ENCODE measurements at places on chromosomes 4 and X.

DNA sequence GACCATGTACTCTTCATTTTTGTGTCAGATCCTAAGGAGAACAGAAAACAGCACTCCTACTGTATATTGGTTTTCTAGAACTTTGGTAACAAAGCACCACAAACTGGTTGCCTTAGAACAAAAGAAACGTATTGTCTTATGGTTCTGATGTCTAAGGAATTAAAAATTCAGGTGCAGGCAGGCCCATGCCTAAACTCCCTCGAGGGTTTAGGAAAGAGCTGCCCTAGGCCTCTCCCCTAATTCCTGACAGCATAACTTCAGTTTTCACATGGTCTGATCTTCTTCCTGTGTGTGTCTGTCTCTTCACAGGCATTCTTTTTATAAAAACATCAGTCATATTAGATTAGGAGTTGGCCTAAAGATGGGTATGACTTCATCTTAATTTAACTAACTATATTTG, 1093.6 kb downstream of the TECRL start:
- no peak for DNase-seq

DNA sequence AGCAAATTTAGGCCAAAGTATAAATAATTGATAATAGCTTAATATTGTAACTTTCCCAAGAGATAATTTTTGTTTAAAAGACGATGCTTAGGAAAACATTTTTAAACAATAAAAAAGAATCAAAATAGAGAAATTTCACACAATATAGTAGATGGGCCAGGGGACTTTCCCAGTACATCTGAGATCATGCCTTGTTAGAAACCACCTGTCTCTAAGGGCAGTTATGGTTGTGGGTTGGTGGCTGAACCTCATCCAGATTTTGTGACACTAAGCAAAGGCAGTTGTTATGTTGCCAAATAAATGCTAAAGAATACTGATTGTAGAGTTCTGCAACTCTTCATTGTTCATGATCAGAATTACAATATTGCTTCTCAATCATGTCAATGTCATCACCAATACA, 270.6 kb downstream of the BANK1 start:
- DNase-seq: no peak

DNA sequence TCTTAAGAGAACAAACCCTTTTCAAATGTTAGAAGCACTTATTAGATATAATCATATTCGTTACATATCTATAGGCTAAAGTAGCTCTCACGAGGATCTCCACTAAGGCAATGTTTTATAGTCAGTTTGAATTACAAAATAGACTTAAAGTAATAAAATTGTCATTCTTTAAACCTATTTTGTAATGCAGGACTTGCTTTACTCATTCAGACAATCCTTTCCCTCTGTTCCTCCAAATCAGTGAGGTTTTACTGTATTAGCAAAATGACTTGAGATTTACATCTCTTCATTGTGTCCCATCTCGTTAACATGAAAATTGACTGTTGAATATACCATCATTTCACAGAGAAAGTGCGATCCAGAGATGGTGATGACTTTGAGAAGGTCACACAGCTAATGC, 264.4 kb downstream of the THOC2 start:
- DNase-seq: no peak

- DNase-seq: no peak
These were observed 27.6 kb downstream of the OPRPN start for GRCh38 chr4:70425306-70425705.

DNA sequence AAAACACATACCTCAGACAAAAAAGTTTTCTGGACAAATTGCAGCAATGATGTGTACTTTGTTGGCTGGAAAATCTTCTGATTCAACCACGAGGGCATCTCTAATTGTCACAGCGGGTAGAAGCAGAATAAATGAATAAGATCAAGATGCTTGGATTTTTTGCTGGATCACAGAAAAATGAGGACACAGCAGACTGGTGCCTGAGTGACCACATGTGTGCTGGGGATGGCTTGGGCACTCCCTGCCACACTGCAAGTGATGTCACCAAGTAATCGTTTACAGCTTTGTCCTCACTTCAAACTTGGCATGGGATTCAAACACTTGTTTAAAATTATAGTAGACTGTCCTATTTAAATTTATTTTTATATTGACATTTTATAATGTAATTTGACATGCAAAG, 557.0 kb downstream of the SPRY1 start:
- no peak for DNase-seq

DNA sequence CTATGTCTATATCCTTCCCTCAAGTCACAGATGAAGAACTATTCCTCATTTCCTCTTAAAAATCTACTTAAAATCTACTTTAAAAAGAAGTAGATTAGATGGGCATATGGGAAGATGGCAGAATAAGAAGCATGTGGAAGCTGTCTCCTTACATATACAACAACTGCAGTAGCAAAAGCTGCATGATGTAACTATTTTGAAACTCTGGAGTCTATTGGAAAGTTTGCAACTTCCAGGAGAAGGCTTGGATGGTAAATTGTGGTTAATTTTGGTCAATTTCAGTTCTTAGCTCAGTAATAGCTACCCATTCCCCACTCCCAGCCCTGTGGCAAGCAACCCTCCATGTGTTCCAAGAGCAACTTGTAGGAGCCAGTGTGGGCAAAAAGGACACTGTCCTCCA, 36.9 kb downstream of the MORC4 start:
- DNase-seq: no peak

- DNase-seq: no peak
These were observed 75.7 kb upstream of the ARHGAP24 start for GRCh38 chr4:85399270-85399669.

- DNase-seq: no peak
These were observed 2.2 kb upstream of the CLDN2 start for GRCh38 chrX:106917830-106918500.

- DNase-seq: no peak
These were observed 1.4 kb downstream of the CLDN2 start for GRCh38 chrX:106921637-106922036.

DNA sequence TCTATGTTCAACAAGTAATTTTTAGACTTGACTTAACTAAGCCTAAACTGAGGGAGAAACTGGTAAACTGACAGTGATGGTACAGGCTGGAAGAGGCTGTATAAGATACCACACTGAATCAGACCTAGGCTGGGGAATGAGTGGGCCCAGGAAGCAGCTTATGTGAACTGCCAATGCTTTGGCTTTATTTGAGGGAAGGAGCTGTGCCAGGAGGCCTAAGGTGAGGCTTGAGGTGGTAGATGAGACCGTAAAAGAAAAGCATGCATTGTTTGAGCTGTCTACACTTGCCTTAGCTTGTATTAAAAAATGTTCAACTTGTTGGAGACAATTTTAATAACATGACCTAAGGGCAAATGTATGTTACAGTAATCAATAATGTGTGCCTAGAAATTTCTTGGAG, 96.2 kb downstream of the RS1 start:
- no peak for DNase-seq

- no peak for DNase-seq
These were observed 100.5 kb upstream of the PCDH18 start for GRCh38 chr4:137632842-137633241.

DNA sequence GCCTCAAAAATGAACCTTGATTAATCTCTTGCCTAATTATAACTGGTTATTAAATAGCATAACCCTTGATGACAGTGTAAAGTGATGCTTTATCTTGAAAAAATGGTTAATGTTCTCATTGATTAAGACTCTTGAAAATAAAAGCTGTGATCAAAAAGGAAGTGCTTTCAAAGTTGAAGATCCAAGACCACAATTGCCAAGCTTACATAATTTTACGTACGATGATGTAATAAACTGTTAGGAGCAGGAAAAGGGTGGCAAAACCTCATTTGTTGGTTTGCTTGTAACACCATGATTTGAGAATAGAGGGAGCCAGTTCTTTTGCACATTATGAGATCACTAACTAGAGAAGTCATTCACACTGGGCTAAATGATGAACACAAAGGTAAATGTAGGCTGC, 322.2 kb downstream of the ADGRL3 start:
- no peak for DNase-seq

DNA sequence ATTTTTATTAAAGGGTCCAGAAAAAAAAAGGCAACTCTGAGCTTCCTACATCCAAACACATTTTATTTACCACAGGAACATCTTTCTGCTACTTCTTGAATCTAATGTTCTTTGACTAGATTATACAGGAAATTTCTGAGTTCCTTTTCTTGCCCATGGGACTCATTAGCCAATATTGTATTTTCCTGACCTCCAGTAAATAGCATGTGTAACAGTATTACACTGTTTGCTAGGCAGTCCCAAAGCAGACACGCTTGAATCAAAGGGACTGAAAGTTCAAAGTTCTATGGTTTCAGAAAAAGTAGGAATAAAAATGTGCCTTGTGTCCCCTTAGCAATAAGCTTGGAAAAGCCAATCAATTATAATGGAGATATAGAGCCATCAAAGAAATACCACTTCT, 57.4 kb downstream of the MOSPD2 start:
- DNase-seq: no peak

DNA sequence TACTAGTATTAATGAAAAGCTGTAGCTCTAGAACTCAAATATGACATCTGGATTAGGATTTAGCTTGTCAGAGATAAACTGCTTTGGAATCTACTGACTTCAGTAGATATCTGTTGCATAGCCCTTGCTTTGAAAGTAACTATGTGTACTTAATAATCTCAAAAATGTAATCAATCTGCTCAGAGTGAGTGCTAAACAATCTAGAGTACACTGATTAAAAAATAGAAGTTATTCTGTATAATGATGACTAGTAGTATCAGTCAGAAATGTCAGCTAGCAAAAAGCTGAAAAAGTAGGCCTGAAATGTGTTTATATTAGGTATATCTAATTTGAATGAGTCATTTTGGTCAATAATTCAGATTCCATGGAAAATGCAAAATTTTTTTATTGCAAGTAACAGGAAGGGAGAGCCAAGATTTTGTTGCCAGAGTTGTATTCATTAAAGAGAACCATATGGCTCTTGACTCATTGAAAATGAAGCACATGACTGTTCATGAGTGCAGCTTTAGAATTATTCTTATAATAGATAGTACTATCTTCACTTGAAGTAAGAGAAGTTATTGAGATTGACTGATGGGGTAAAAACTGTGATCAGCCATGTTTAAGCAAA, 20.0 kb downstream of the CLCN3 start:
- DNase-seq: peak; percentile 69

- no peak for DNase-seq
These were observed 177.3 kb downstream of the ARHGAP10 start for GRCh38 chr4:147909225-147909624.

DNA sequence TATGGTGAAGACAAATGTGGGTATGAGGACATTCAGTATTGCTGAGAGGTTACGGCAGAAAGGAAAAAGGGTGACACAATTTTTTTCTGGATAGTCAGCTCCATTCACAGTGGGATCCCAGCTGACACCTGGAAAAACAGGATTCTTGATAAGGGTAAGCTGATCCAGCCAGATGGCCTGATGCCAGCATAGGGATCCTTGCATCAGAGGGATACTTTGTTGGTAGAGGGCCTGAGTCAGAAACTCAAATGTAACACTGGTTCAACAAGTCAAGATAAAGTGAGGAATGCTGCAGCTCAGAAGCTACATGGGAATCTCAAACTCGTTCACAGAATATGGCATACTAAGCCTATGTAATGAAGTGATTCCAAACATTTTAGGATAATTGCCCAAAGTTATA, 726.7 kb downstream of the C4orf33 start:
- DNase-seq: no peak

- no peak for DNase-seq
These were observed 110.5 kb upstream of the IGFBP7 start for GRCh38 chr4:57220734-57221133.

DNA sequence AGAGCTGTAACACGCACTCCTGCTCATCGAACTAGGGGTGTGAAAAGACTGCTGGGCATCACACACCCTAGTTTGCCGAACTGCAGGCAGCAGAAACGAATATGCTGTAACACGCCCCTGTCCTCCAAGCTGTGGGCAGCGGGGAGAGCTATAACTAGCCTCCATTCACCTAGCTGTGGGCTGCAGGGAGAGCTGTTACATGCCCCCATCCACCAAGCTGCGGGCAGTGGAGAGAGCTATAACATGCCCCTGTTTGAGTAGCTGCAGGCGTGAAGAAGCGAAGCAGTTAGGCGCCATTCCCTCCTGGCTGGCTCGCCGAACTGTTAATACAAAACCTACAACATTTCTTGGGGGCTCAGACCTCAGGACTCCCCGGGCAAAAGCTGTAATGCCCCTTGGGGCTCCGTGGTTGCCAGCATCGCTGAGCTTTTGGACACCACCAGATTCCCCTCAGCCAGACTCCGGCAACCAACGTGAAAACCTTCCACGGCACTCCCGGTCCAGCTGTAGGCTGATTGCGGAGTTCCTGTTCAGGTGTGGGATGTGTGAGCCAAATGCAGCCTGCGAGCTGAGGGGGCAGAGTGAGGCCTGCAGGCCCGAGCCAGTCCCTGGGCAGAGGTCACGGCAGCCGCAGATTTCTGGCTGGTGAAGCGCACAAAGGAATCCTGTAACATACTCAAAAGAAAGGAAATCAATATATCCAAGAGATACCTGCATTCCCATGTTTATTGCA, 41.1 kb upstream of the ANKRD17 start:
- no peak for DNase-seq

- no peak for DNase-seq
These were observed 62.2 kb downstream of the PPP1R2C start for GRCh38 chrX:42715701-42716262.

GRCh38 chr4:138236037-138236436, 6.1 kb downstream of the SLC7A11 start:
- DNase-seq: no peak

DNA sequence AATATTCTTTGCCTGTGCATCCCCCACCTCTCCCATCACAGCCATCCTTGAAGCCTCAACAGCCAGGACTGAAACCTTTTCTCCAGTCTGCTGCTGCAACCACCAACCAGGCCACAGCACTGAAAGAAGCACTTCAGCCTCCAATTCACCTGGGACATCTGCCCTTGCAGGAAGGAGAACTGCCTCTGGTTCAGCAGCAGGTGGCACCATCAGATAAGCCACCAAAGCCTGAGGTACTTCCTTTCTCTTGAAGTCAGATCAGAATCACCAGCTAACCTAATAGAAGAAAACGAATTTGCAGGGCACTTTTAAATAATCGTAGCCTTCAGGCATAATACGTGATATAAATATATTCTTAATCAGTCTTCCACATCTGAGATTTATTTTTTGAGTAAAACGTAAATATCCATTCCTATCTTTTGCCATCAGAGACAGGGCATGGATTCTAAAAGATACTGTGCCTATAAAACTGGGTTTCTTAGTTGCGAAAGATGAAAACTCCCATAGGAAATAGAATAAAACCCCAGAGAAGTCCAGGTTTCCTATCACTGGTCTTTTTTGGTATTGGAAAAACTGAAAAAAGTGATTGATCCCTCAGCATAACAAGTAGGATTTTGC, 9.5 kb downstream of the AMBN start:
- DNase-seq: peak; percentile 11

GRCh38 chrX:129744861-129745321, 6.1 kb downstream of the XPNPEP2 start:
- DNase-seq: no peak

GRCh38 chr4:79201971-79202370, 123.9 kb downstream of the NAA11 start:
- DNase-seq: no peak

DNA sequence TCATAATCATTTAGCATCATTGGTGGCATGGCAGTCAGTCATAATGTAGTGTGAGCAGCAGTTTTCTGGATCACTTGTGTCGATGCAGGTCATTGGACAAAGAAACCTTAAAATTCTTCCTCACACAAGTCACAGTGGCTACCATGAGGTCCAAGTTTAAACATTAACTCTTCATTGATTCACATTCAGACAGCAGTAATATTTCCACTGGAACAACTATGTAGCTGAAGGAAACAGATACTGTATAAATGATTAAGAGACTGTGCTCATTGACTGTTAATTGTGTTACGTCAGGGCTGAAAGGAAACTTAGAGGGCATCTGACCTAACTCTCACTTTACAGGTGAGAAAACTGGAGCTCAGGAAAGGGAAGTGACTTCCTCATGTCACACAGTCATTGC, 261.8 kb downstream of the KLHL13 start:
- DNase-seq: no peak

Data from GM04503 (cell line).